ENCODE measurements at places on chromosomes 16 and 17.

- DNase-seq: no peak
Observed at GRCh38 chr16:68387301-68387700, 61.0 kb downstream of the SMPD3 start.

- peak; percentile 68 for DNase-seq
Observed at GRCh38 chr17:2025622-2026309, 632 bp upstream of the RTN4RL1 start.

GRCh38 chr17:11240841-11241610 lies at the start of gene SHISA6:
Gene SHISA6 (plus strand): TSS chr17:11241213.
- no peak for DNase-seq

- peak; percentile 43 for DNase-seq
Observed at GRCh38 chr16:28317040-28317880, 24.9 kb downstream of the SBK1 start.

- DNase-seq: no peak
Observed at GRCh38 chr17:46720408-46720807, 98.1 kb downstream of the WNT3 start.

GRCh38 chr16:35793601-35794000 lies 2334.2 kb downstream of the TP53TG3F start:
- DNase-seq: no peak

DNA sequence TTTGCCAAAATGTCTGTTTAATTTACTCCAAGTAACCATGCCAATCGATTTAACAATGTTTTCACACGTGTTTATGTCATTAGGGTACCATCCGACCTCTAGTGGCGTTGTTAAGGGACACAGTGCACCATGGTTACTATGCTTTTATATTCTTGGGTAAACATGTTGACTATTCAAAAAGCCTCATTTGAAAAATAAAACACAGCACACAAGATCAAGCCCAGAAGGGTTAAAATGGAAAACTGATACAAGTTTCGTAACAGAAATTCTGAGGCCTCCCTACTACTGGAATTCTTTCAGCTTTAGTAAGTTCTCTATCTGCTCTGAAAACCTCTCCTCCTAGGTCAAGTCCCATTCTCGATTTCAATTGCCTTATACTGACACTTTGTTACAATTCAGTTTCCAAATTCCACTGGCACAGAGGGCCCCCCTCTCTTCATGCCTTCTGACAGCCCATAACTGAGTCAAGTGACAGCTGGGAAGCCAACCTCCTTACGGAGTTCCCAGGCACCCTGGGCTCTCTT lies 2.1 kb downstream of the CFAP20 start:
- no peak for DNase-seq

- peak; percentile 37 for DNase-seq
Observed at GRCh38 chr16:46801428-46802049, 29.4 kb downstream of the C16orf87 start.

GRCh38 chr16:23836404-23837311 lies 875 bp downstream of the PRKCB start:
- no peak for DNase-seq

DNA sequence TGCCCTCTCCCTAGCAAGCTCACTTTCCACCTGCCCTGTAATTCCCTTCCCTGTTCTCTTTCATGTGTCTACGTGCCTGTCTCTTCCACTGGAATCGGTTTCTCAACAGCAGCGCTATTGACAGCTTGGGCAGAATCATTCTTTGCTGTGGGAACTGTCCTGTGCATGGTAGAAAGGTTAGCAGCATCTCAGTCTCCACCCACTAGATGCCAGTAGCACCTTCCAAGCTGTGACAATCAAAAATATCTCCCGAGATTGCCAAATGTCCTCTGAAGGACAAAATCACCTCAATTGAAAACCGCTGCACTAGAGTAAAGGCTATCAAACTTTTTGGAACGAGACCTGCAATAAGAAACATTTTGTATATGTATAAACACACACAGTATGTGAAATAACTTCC lies 41.6 kb upstream of the KSR1 start:
- no peak for DNase-seq

- DNase-seq: no peak
Observed at GRCh38 chr16:4249530-4250308, 7.8 kb upstream of the SRL start.

DNA sequence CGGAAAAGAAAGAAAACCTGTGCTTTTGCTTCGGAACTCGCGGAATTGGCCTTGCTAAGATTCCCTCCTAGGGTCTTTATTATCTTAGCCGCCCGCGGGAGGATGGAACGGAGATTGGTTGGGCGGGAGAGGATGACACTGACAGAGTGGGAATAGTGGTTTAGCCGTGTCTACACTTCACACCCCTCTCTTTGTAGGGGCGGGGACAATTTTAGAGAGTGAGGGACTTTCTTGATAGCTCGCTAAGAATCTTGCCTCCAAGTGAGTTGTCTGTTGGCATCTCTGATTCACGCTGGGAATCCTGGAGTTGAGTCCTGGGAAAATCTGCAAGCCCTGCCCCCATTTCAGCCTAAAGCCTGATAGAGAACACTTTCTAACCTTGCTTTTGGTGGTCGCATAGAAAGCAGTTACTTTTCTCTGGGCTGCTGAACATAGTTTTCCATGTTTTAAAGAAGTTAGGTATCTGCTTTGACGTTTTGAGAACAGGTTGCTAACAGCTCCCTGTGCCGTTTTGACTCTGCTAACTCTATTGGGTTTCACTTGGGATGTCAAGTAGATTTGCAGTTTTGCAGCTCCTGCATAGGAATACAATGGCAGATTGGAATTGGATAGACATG lies 697 bp downstream of the NOL11 start:
- DNase-seq: peak; percentile 70

- no peak for DNase-seq
Observed at GRCh38 chr16:29656688-29657523, 6.1 kb upstream of the SPN start.

- no peak for DNase-seq
Observed at GRCh38 chr17:54180950-54181349, 358.2 kb downstream of the KIF2B start.

- peak; percentile 22 for DNase-seq
Observed at GRCh38 chr16:24609740-24610415, 70.5 kb downstream of the RBBP6 start.

DNA sequence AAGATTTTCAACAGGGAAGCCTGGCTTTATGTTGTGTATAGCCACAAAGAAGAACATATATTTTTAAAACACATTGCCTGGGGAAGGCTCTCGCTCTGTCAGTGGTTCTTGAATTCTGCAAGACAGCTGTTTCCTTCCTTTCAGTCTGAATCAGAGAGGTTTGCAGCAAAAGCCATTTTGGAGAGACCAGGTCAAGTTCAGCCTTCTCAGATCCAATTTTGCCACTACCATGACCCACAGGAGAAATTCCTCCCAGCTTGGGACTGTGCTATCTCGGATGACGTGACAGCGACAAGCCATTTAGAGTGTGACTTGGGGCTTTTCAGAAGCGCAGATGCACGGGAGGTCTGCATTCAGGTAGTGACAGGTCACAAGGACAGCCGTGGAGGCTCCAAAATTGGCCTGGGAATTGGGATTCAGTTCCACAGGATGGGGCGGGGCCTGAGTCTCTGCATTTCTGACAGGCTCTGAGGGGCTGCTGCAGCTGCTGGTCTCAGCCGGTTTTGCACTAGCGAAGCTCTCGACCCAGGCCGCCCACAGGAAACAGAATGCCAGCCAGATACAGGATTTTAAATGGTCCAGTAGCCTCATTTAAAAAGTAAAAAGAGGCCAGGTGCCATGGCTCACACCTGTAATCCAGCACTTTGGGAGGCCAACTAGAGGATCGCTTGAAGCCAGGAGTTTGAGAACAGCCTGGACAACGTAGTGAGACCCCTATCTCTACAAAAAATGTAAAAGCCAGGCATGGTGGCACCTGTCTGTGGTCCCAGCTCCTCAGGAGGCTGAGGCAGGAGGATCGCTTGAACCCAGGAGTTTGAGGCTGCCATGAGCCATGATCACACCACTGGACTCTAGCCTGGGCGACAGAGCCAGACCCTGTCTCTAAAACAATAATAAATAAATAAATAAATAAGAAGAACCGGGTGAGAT lies 196.6 kb upstream of the CIBAR2 start:
- DNase-seq: no peak

- no peak for DNase-seq
Observed at GRCh38 chr16:11689031-11689840, 21.0 kb downstream of the SNN start.

GRCh38 chr16:52618753-52619497 lies 72.0 kb upstream of the TOX3 start:
- DNase-seq: no peak

- peak; percentile 31 for DNase-seq
Observed at GRCh38 chr17:62995377-62995885, 29.4 kb downstream of the TANC2 start.

GRCh38 chr17:915538-916201 lies 63.9 kb downstream of the NXN start:
- DNase-seq: peak; percentile 79

GRCh38 chr17:2335726-2336214 lies 487 bp downstream of the TSR1 start:
- peak; percentile 51 for DNase-seq

GRCh38 chr17:50955667-50956120 lies 89.5 kb upstream of the TOB1 start:
- no peak for DNase-seq

GRCh38 chr17:2011411-2012371 lies 13.4 kb downstream of the RTN4RL1 start:
- DNase-seq: peak; percentile 14

- no peak for DNase-seq
Observed at GRCh38 chr17:31715446-31715845, 143.6 kb downstream of the COPRS start.

DNA sequence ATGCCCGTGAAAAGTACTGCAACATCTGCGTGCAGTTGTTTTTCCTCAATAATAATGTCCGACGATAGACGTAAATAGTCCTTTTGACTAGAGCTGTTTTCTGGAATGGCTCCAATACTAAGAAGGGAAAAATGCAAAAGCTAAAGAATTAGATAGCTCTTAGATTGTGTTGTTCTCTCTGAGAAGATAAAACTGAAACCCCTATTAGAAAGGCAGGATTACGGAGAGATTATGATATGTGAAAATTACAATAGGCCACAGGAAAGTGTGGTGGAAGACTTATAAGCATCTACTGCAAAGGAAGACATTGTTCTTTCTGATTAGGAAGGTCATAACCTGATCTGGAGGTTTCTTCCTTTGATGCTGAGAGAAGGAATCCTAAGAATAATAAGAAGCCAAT lies 33.5 kb upstream of the KCNJ16 start:
- DNase-seq: no peak

DNA sequence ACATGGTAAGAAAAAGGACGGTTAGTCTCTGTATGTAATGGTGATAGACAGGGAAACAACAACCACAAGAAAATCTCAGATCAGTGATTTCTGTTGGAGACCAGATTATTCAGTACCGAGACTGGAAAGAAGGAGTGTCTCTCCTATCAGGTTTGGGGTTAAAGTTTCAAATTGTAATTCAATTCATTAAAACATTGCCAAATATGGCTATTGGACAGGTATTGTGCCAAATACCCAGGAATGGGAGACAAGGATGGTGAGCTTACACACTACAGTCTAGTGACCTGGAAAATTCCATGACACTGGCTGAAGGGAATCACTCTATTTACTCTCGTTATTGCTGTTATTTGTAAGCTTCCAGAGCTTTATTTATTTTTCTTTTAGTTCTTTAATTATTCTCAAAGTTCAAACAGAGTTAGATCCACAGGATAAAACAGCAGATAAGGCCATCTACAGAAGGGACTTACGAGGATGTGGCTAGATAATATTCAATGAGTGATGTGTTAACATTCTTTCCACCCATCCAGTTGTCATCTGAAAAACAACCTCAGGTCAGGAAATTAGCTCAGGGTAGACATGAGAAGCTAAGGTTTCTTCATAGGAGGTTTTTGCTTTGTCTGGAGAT lies 25.1 kb upstream of the MMD start:
- DNase-seq: no peak

DNA sequence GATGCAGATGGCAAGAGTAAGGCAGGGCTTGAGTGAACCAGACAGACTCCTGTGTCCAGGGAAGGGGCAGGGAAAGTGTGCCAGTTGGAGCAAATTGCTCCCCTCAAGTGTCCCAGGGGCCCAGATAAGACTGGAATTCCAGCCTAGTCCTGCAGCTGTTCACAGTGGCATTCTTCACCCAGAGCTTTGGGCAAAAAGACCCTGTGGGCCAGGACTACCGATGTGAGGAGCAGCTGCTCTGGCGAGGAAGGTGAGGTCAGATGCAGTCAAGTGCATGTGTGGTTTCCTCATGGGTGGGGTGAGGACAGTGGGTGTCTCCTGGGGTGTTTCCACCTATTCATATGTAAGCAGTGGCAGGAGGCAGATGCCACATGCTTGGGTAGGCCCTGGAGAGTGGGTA lies 14.3 kb downstream of the NEUROD2 start:
- no peak for DNase-seq

GRCh38 chr16:11417487-11417886 lies 72.2 kb downstream of the RMI2 start:
- no peak for DNase-seq

- no peak for DNase-seq
Observed at GRCh38 chr16:61379311-61379710, 656.9 kb downstream of the CDH8 start.

GRCh38 chr17:60534613-60535157 lies 8.6 kb upstream of the APPBP2 start:
- DNase-seq: no peak

GRCh38 chr16:13312063-13312462 lies 410.7 kb downstream of the SHISA9 start:
- no peak for DNase-seq

DNA sequence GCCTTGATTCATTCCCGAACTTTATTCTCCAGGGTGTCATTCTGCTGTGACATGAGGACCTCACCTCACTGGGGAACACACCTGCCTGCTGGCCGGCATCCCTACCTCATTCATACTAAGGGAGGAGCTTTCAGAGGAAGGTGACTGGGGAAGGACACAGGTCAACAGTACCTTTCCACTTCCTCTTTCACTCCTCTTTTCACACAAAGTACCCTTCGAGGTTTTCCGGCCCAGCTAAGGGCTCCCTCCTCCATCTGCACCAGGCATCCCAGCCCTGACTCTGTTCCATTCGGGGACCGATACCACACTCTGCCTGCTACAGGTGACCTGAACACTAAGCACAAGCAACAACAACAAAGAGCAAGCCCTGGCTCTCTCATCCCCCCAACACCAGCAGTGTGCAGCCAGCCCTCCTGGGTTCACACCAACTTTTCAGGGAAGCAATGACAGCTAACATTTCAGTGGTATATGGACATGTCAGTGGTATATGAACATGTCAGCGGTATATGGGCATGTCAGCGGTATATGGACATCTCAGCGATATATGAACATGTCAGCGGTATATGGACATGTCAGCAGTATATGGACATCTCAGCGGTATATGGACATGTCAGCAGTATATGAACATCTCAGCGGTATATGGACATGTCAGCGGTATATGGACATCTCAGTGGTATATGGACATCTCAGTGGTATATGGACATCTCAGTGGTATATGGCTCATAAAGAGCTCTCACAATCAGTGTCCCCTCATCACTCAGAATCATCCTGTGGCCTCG lies 16.0 kb downstream of the TRIM25 start:
- no peak for DNase-seq

- DNase-seq: no peak
Observed at GRCh38 chr17:10859051-10859450, 21.2 kb upstream of the PIRT start.
